ENCODE measurements at places on chromosomes 6 and 20. TPM values are rescaled to one million over a fixed set of nuclear protein-coding genes. Genes with fewer than 3 reads are reported as not detected.
A peak's percentile ranks its signal among the peaks of the same experiment; 100 is the strongest.

GRCh38 chr20:57573242-57573641 lies 12.3 kb downstream of the PCK1 start:
- DNase-seq, result no peak

- DNase-seq, result no peak
These were observed 216.6 kb upstream of the UFL1 start for GRCh38 chr6:96304997-96305396.

DNA sequence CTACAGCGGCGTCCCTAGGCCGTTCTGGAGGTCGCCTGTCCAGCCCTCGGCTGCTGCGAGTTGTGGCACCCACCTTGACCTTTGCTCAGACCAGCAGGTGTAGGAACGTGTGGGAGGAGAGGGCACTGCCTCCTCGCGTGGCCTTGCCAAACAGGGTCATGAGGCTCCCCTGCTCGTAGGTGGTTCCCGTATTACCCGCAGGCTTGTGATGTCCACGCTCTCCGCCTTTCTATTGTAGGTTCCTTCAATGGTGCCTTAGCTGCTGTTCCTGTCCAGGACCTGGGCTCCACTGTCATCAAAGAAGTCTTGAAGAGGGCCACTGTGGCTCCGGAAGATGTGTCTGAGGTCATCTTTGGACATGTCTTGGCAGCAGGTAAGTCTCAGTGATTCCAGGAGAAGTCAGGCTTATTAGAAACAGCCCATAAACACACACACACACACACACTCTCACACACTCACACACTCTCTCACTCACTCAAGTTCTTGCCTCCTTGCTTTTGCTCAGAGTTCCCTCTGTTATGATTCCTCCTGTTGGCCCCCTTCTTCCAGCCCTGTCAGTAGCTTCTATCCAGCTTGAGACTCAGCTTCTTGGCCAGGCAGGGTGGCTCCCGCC lies 942 bp downstream of the ACAT2 start:
- peak; percentile 30 for DNase-seq

GRCh38 chr6:138387577-138388368 lies 10.1 kb downstream of the SMIM28 start:
- DNase-seq, result no peak

- no peak for DNase-seq
These were observed 66.4 kb downstream of the AFDN start for GRCh38 chr6:167892835-167893815.

DNA sequence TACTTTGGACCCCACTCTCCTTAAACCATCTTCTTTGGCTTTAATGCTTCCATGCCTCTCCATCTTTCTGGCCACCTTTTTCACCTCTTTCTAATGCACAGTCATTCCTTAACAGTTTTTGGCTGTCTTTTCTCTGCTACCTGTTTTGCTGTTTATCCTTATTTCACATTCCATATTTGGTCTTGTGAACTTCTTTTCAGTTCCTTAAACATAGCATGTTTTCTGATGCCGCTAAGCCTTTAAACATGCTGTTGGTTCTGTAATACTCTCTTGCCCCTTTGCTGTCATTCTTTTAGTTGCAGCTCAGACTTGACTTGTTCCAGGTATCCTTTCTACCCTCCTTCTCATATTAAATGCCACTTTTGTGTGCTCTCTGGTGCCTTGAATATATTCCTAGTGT lies 35.8 kb downstream of the TOP1 start:
- no peak for DNase-seq

DNA sequence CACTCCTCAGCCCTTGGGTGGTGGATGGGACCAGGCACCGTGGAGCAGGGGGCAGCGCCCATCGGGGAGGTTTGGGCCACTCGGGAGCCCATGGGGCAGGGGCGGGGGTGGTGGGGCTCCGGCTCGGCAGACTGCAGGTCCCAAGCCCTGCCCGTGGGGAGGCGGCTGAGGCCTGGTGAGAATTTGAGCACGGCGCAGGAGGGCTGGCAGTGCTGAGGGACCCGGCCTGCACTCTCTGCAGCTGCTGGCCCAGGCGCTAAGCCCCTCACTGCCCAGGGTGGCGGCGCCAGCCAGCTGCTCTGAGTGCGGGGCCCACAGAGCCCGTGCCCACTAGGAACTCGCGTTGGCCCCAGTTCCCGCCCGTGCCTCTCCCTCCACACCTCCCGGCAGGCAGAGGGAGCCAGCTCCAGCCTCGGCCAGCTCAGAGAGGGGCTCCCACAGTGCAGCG lies 182.1 kb upstream of the OPRM1 start:
- no peak for DNase-seq

DNA sequence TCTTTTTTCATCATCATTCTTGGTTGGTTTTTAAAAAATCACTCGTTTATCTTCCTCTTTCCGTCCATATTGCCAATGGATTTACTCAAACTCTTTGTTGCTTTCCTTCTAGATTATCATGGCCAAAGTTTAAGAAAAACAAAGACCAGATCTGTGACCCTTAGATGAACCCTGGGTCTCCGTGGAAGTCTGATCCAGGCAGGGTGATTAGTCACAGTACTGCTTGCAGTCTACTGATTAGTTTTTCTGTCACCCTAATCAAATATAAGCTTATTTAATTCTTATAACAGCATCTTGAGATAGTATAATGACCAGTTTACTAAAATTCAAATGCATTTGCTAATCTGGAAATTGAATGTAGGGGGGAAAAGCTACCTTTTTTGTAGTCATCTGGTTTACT lies 6.0 kb upstream of the SMIM28 start:
- DNase-seq, result no peak

DNA sequence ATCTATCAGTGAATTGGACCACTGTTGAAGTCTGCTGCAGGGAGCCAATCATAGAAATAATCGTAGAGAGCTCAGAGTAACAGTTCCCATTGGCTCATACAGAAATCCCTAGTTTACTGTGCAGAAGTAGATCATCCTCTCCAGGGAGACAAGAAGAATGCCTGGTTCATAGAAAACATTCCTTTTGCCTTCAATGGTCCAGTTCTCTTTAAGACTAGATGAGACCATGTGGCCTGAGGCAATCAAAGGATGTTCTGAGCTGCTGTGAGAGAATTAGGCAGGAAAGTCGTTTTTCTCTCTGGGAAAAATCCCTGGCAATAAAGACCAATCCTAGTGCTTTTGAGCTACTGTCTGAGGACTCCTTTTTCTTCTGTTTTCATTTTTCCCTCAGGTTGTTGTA lies 208.4 kb downstream of the CENPW start:
- DNase-seq, result no peak

- peak; percentile 16 for DNase-seq
These were observed 372.1 kb upstream of the CNR1 start for GRCh38 chr6:88538130-88538706.

- no peak for DNase-seq
These were observed 53.2 kb downstream of the GINS1 start for GRCh38 chr20:25460566-25461280.

FABP7 gene
- not detected for total RNA-seq

CCN6 gene
- total RNA-seq, result 0.21 TPM

All from activated naive CD4-positive, alpha-beta T cell treated with anti-CD3 and anti-CD28 coated beads for 36 hours (primary cell).